ENCODE measurements at places on chromosomes 3 and 15.
A peak's percentile ranks its signal among the peaks of the same experiment; 100 is the strongest.

DNA sequence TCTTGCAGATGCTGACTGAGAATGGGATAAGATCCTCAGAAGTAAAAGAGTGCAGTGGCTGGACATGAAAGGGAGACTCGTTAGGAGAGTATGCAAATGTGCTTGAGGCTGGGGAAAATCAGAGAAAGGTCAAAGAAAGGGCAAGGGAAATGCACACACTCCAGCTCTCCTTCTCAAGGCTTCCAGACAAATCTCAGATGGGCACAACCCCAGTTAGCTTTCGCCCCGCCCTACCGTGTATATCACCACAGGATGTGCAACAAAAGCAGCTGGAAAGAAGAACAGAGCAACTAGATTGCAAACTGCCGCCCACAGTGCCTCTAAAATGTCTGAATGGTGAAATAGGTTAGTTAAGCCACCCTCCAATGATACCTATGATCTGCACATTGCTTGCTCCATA, 63.9 kb downstream of the CERS3 start:
- peak; percentile 4 for DNase-seq

GRCh38 chr15:55703873-55704301, 39.1 kb downstream of the PRTG start:
- no peak for DNase-seq

GRCh38 chr3:185630182-185630622, 44.1 kb downstream of the SENP2 start:
- no peak for DNase-seq

DNA sequence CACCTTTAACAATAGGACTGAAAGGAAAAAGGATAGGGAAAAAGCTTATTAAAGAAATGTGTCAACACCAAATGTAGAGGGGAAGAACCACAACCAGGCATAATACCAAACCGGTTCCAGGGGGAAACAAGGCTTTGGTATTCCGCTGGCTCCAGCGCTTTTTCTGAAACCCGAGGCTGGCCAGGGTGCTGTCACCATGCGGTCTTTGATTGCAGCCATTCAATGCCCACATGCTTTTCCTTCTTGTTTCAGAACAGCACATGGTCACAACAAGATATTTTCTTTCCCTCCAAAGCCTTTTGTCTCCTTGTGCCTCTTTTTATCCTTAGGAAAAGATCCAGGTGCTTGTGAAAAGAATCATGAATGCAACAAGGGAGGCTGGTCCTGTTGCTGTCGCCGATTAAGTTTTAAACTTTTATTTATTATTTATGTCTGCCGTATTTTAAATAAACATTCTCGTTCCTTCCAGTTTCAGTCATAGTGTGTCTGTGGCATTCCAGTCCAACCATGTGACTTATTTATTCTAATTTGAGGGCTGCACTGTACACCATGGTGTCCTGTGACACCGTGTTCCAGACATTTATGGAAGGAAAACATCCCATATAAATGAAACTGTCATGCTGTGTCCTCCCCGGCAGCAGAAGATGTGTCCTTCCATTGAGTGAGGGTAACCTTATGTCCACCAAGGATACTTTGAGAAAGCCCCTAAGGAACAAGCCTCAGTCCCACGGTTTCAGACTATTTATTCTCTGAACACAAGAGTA, 41.1 kb downstream of the CCK start:
- DNase-seq, result no peak

DNA sequence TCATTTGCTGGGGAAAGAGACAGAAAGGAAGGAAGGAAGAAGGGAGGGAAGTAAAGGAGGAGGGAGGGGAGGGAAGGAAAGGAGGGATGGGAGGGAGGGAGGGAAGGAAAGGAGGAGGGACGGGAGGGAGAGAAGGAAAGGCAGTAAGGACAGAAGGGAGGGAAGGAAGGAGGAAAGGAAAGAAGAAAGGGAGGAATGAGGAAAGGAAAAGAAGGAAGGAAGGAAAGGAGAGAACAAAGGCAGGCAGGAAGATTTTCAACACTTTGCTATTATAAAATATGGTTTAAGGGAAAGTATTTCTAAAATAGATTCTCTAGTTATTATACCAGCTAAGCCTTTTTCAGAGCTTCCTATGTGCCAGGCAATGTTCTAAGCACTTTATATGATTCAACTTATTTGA, 278.0 kb upstream of the LYSMD4 start:
- no peak for DNase-seq

GRCh38 chr3:122000936-122001605, 21.0 kb downstream of the ILDR1 start:
- no peak for DNase-seq

GRCh38 chr3:148957586-148957985, 33.8 kb upstream of the GYG1 start:
- peak; percentile 26 for DNase-seq

DNA sequence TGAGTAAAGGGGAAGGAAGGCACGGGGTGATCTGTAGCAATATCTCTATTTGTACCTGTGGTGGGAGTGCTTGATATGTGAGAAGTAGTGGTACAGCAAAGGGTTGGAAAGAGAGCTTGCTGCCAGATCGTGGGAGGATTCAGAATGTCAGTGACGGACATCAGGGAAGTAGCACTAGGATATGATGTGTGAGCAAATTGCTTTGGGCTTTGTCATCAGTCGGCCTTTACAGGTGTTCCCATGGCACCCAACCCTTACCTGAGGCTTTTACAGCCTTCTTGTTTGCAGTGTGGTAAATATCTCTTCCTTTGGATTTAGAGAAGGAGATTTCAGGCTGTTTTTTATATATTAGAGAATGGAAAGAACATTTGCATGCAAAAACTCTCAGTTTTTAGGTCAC, 29.8 kb downstream of the IL1RAP start:
- DNase-seq, result no peak

DNA sequence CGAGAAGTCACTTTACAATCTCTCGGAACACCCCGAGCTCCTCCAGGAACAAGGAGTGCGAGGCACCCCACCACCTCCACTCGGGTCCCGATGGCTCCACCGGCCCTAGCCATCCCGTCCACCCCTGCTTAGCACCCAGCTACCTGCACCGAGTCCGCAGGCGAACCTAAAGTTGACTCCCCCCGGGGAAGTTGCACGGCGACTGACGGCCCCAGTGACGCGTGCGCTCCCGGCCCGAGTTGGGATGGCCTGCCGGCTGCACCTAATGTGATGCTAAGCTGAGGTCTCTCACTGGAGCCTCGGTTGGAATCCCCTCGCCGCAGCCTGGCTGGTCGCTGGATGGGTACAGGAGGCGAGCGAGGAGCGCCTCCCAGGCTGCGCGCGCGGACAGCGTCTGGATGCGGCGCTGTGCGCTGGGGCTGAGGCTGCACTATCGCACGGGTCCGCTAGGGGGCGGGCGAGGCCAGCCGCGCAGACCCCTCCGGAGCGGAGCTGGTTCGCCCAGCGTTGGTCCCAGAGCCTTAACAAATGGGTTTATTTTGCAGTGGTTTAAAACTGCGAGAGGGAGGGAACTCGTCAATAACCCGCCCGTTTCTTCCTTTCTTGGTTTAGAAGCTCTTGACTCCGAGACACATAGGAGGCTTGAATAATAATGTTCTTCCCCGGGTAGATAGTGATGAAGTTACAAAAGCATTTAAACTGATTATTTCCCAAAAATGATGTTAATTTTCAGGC, at the start of gene OXTR:
Gene OXTR (minus strand): TSS at position 526 of the 735 bp plus-strand sequence. CDS start 1,426 bp downstream, outside the sequence.
- DNase-seq, result peak; percentile 66

DNA sequence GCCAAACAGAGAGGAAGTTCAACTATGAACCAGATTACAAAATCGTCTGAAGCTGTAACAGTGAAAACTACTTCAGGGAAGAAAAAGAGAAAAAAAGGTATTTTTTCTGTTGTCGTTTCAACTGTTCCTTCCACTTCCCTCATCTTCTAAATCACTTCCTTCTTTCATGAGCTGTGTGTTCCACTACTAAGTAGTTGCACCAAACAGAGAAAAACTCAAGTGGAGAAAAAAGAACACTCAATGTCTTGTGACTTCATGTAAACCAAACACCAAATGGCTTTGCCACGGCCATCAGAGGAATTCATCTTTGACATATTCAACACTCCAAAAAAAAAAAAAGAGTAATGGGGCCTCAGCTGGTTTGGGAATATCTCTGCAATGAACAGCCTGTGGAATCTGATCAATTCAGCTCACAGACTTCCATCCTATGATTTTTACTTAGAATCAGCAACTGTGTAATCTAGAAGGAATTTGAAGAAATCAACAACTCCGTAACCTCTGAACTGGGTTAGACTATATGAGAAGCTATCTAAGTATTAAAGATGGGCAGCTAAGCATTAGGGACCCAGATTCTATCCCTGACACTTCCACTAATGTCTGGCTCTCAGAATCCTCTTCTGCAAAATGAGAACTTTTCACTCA, 47.5 kb upstream of the RNF7 start:
- no peak for DNase-seq

GRCh38 chr3:61416618-61417017, 144.8 kb upstream of the PTPRG start:
- no peak for DNase-seq

DNA sequence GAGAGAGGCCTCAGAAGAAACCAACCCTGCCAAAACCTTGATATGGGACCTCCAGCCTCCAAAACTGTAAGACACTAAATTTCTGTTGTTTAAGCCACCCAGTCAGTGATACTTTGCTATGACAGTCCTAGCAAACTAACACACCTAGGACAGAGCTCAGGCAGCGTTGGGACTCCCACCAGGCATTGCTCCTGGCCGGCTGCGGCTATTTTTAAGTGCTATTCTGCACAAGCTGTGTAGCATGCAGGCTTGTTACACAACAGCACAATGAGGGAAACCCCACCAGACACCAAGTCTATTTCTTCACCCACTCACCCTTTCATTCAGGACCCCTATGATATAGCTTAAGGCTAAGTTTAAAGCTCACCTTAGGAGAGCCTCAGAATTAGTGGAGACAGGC, 47.0 kb upstream of the GNB5 start:
- DNase-seq, result no peak

GRCh38 chr3:8052659-8053058, 449.0 kb upstream of the LMCD1 start:
- no peak for DNase-seq

DNA sequence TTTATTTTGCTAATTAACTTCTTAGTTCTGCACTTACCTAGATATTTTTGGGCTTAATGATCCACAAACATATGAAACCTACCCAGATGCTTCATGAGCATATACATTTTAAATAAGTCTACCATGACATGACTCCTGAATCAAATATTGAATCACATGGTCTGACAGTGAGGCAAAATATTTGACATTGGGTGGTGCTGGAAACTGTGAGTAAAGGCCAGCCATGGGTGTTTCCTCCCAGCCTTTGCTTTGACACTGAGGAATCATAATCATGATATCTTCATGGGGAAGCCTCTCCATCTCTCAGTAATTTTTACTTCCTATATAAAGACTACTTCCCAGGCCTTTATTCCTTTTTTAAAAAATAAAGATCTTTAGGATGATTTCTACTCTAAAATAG, 22.8 kb upstream of the SSR3 start:
- peak; percentile 12 for DNase-seq

- peak; percentile 83 for DNase-seq
Measured at GRCh38 chr3:44198284-44199269, 43.1 kb upstream of the TOPAZ1 start.

DNA sequence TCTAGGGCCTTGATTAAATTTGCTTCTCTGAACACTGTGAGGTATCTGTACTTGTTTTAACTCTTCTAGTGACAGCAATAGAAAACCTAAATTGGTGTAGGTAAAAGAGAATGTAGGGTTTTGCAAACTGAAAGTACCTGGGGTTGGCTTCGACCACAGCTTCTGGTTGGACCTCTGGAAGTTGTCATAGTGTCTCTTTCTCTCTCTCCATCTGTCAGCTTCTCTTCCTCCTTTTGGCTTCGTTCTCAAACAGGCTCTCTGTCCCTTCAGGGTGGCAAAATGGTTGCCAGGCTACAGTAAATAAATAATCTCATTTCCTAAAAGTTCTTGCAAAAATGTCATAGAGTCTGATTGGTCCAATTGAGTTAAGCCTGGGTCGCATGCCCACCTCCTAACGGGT, 149.3 kb upstream of the CTDSPL start:
- no peak for DNase-seq

GRCh38 chr3:40337136-40338108, 27.9 kb downstream of the EIF1B start:
- DNase-seq, result no peak

GRCh38 chr3:10308678-10309077, 12.2 kb downstream of the SEC13 start:
- DNase-seq, result no peak

DNA sequence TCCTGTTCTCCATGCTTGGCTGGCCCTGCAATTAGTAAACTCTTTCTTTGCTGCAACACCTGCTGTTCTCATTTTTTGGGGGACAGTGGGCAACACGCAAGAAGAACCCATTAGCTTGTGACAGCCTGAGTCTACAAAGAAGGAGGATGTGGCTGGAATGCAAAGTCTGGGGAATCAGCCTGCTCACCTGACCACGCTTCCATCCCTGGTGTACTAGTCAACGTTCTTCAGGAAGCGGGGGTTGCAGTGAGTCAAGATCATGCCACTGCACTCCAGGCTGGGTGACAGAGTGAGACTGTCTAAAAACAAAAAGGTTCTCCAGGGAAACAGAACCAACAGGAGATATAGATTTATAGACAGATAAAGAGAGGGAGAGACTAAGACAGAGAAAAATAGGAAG, 27.7 kb upstream of the KBTBD12 start:
- DNase-seq, result no peak

- peak; percentile 69 for DNase-seq
Measured at GRCh38 chr15:41603941-41604911, 45.2 kb downstream of the TYRO3 start.

Data from activated CD8-positive, alpha-beta T cell treated with anti-CD3 and anti-CD28 coated beads for 36 hours (primary cell).